ENCODE measurements at places on chromosomes 16 and 17.
A peak's percentile ranks its signal among the peaks of the same experiment; 100 is the strongest.

DNA sequence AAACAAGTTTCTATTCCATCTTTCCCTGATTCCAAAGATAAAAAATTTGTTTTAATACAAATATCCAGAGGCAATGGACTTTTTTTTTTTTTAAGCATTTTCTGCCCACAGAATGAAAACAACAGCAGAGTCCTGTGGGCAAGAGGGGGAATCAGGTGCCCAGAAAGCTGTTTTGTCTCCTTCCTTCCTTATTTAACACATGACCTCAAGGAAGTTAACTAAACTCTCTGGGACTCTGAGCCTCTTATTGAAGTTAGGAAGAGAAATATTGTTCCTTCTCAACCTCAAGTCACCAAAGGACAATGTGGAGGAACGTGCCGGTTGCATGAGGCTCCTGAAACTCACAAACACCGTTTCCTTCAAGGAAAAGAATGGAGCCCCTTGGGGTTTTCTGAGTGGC is 34.9 kb downstream of the LITAF start:
- no peak for DNase-seq

DNA sequence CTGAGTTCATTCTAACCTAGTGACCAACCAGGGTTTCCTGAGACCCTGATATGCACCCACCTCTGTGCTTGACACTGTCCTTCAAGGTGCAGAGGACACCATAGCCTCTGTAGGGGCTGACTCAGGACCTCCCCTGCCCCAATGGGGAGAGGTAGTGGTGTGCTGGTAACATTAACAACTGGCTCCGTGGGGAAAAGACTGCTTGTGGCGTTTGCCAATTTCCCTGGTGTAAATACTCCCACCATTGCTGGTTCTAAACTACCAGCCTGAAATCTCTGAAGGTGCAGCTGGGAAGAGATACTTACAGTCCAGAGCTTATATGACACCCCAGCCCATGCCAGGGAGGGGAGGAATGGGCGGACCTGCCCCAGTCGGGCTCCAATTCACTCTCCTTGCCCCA is 54.9 kb downstream of the ENGASE start:
- DNase-seq, result no peak

- no peak for DNase-seq
Measured at GRCh38 chr17:53193044-53193443, 629.7 kb upstream of the KIF2B start.

GRCh38 chr17:4506175-4506813 is 7.6 kb downstream of the SPNS2 start:
- DNase-seq, result no peak

- no peak for DNase-seq
Measured at GRCh38 chr16:67275321-67275720, 4.0 kb upstream of the PLEKHG4 start.

DNA sequence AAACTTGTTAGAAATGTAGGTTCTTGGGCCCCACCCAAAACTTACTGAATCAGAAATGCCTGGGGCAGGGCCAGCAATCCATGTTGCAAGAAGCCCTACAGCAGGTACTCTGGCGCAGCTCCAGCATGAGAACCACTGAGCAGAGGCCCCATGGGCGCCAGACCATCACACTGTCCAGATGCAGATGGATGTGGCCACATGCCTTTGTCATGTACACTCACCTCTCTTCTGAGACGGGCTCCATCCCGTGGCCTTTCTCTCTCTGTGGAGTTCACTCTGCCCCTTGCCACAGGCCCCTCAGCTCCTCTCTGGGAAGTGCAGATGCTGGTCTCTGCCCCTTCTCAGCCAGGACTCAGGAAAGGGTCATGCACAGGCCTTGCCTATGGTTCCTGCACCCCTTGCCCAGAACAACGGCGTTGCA is 2.3 kb upstream of the CCNF start:
- no peak for DNase-seq

DNA sequence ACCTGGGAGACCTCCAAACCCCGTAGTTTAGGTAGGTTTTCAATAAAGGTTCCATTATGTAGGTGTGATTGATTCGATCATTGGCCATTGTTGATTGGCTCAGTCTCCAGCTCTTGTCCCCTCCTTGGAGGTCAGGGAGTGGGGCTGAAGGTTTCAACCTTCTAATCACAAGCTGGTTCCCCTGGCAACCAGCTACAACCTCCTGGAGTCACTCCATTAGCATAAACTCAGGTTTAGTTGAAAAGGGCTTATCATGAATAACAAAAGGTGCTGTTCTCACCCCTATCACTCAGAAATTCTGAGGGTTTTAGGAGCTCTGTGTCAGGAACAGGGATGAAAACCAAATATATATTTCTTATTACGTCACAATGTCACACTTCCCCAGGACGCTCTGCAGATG is 28.5 kb downstream of the TMEM132E start:
- DNase-seq, result no peak

- no peak for DNase-seq
Measured at GRCh38 chr16:23181506-23181905, 1.0 kb upstream of the SCNN1G start.

GRCh38 chr17:31857920-31858641 is 963 bp downstream of the COPRS start:
- DNase-seq, result no peak

- DNase-seq, result peak; percentile 23
Measured at GRCh38 chr17:68011199-68011665, 15.0 kb upstream of the C17orf58 start.

GRCh38 chr17:47840001-47840741 is 902 bp downstream of the SCRN2 start:
- no peak for DNase-seq

DNA sequence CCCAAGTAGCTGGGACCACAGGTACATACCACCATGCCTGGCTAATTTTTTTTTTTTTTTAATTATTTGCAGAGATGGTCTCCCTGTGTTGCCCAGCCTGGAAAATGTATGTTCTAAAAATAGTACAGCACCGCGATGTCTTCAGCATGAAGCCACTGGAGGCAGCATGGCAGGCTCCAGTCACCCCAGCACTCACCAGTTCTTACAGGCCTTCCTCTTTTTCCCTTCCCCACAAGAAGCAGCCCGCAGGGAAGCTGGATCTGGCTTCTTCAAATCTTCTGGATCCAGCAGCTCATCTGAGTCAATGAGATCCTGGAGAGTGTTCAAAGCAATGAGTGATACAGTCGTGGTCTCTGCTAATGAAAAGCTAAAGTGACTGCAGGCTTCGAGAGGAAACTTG is 16.2 kb downstream of the CIAPIN1 start:
- no peak for DNase-seq

GRCh38 chr16:66205287-66206231 is 160.9 kb upstream of the CDH5 start:
- no peak for DNase-seq

DNA sequence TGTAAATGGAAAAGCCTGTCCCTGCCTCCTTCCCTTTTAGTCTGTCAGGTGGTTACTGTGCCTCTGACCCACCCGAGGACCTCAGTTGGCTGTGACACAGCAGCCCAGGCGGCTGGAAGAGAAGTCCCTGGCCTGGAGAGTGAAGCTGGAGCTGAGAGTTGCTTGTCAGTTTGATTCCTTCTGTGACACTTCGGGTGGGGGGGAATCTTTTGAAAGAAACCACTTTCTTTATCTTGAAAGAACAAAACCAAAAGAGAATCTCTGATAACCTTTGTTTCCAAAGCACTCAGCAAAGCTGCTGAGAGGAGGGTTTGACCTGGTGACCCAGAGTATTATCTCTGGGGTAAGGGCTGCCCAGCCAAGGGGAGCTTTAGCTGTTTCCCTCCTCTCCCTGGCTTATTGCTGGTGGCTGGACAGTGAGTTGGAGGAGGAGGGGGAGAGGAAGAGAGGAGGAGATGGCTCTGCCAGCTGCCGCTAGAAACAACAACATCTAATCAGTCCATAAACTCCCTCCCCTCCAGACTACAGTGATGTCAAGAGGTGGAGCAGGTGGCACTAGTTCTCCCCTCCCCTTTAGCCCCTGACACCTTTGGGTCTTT is 34.0 kb downstream of the YPEL2 start:
- peak; percentile 84 for DNase-seq

DNA sequence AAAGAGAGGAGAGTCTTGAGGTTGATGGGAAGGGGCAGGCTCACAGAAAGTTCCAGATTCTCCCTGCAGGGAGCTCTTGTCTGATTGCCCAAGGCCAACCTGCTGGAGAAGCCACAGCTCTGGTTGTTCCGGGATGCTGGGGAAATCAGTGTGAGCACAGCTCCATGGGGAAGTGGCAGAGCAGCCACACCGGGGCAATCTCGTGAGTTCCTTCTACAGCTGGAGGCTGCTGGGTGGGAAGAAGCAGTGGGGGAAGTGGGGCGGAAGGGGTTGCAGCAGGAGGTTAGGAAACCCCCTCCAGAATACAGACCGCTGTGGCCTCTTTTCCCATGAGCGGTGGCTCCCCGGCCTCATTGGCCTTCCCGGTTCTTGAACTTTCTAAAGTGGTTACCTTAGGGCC is 34.0 kb downstream of the KIAA0513 start:
- DNase-seq, result no peak

- no peak for DNase-seq
Measured at GRCh38 chr16:71927787-71928186, 32.5 kb downstream of the IST1 start.

- no peak for DNase-seq
Measured at GRCh38 chr17:34117811-34118210, 137.3 kb upstream of the CCL2 start.

DNA sequence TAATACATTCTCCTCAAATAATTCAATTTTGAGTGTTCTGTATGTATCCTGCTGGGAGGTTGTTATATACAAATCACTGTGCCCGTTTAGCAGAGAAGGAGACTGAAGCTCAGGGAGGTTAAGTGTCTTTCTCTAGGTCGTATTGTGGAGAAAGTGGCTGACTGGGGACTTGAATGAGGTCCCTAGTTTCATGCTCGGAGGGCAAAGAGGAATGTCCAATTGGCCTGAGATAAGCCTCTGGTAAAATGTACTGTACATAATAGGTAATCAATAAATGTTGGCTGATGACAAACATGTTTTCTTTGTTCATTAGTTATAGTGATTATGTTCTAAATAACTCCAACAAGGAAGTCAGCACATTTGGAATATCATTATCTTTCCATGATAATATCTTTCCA is 442.6 kb downstream of the UTP18 start:
- DNase-seq, result no peak

GRCh38 chr16:3087243-3088235 is 11.6 kb downstream of the ZSCAN10 start:
- no peak for DNase-seq

DNA sequence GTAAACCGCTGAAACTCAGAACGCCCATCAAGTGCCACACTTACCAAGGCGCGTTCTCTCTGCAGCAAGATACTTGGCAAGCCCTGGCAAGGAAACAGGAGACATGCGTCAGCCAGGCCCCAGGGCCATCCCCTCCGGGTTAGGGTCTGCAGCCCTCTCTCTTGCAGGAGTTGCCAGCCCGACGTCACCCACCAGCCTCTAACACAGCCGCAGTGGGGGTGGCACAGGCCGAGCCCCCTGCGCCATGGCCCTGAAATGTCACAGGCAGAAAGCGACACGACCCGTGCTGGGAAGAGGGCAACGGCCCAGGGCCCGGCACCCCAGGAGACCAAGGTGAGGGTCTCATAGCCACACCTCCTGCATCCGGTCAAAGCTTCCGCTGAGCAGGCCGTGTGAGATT is 21.9 kb downstream of the ELAC2 start:
- no peak for DNase-seq

- no peak for DNase-seq
Measured at GRCh38 chr16:11201498-11202259, 54.3 kb downstream of the SOCS1 start.

GRCh38 chr16:50389900-50390299 is 21.1 kb upstream of the BRD7 start:
- no peak for DNase-seq

DNA sequence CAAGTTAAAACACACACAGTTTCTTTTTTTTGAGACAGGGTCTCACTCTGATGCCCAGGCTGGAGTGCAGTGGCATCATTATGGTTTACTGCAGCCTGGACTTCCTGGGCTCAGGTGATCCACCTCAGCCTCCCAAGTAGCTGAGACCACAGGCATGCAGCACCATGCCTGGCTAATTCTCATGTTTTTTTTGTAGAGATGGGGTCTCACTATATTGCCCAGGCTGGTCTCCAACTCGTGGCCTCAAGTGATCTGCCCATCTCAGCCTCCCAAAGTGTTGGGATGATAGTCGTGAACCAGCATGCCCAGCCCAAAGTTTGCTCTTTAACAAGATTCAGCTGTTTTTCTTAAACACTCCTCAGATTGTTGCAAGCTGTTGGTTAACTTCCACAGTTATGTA is 39.0 kb downstream of the PRPSAP2 start:
- no peak for DNase-seq

DNA sequence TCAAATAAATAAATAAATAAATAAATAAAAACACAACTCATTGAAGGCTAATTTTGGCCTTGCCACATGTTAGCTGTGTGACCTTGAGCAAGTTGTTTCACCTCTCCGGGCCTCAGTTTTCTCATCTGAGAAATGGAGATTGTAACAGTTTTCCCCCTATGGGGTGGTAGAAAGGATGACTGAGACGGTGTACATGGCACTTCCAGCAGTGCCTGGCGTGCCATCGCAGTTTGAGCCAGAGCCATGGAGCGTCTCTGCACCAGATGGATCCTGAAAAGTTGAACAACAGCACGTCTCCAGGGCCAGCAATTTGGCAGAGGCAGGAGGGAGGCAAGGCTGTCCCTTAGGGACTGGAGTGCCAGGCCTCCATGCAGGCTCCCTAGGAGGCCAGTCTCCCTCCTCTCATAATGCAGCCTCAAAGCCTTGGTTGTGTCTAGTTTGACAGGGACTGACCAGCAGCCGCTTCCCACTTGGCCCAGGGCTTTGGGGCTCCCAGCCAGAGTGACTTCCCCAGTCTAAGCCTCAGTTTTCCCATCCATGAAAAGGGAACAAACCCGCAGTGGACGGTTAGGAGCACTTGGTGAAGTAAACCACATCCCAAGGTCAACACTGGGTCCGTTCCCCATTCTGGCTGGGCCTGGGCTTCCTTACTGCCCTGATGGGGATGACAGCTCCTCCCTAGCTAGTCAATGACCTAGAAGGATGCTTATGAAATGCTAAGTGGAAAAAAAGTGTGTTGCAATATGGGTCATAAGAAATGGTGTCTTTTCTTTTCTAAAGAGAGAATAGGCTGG is 19.3 kb downstream of the SOCS1 start:
- no peak for DNase-seq

- DNase-seq, result no peak
Measured at GRCh38 chr17:79414793-79415211, 196.0 kb downstream of the RBFOX3 start.
